Stimulated activated CD8-positive, alpha-beta memory T cell treated with anti-CD3 and anti-CD28 coated beads, Interleukin-15, amount 100 ng/mL, for 4 hours (primary cell): ENCODE measurements at places on chromosomes 3 and 15.

GRCh38 chr3:64918989-64919388 is 231.2 kb upstream of the ADAMTS9 start:
- DNase-seq = no peak

- DNase-seq = no peak
These were observed 323.3 kb upstream of the TLE3 start for GRCh38 chr15:70420948-70421482.

DNA sequence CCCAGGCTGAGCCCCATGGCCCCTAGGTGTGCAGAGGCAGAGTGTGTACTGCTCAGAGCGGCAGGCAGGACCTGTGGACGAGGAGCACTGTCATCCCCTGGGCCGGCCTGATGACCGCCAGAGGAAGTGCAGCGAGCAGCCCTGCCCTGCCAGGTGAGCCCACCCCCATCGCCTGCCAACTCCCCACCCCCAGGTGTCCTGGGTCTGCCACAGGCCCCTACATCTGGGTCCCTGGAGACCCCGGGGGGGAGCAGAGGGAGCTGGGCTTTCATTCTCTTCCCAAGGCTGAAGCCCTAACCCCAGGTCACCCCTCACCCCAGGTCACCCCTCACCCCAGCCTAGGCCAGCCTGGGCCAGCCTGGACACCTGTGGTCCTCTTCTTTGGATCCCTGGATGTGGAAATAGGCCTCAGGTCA is 93.1 kb downstream of the TBC1D2B start:
- DNase-seq = no peak

DNA sequence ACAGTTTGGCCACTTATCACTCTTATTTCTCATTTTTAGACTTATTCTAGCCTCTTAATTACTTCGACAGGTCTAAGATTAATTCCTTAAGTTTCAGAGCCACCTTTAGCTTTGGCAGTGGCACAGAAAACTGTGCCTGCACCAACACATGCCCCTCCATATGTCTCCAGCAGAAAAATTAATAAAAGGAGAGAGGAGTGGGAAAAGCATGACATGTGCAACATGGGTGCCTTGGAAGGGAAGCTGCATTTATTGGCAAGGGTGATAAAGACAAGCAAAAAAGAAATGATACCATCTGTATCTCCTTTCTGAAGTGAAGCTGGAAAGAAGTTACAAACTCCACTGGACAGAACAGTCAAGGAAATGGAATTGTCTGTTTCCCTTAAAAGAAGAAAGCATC is 121.7 kb upstream of the CFAP20DC start:
- DNase-seq = no peak

GRCh38 chr3:34807611-34808010 is 831.7 kb upstream of the ARPP21 start:
- DNase-seq = no peak
